ENCODE measurements at places on chromosomes 2 and 18. TPM values are rescaled to one million over a fixed set of nuclear protein-coding genes. Genes with fewer than 3 reads are reported as not detected.

Gene SALL3
- not detected for total RNA-seq

Gene FSHR
- total RNA-seq: not detected

Gene UGT1A10
- not detected for total RNA-seq

Gene PHLPP1
- total RNA-seq: 4.8 TPM

Gene COL4A3
- under 0.01 TPM for total RNA-seq

Gene TRAPPC12
- 59.5 TPM for total RNA-seq

Gene C2orf78
- not detected for total RNA-seq

Gene TMEM200C
- total RNA-seq: under 0.01 TPM

Gene GRHL1
- total RNA-seq: 14.1 TPM

Gene ATP6V1B1
- not detected for total RNA-seq

Gene RUFY4
- not detected for total RNA-seq

Gene HOXD8
- 1.7 TPM for total RNA-seq

Gene SRSF7
- 45.2 TPM for total RNA-seq

Gene VIL1
- total RNA-seq: not detected

Gene GNLY
- not detected for total RNA-seq

Gene ADRA2B
- not detected for total RNA-seq

Gene ORC2
- 17.7 TPM for total RNA-seq

Gene CCDC141
- not detected for total RNA-seq

Gene LRRTM1
- total RNA-seq: not detected

Gene NCOA1
- total RNA-seq: 5.8 TPM

Gene PROKR1
- total RNA-seq: not detected

Gene COL3A1
- 0.43 TPM for total RNA-seq

Gene GKN2
- total RNA-seq: not detected

Gene DYNAP
- not detected for total RNA-seq

Gene ABCG5
- total RNA-seq: not detected

Gene ICA1L
- 1.9 TPM for total RNA-seq

Gene VWC2L
- total RNA-seq: not detected

Gene SNTG2
- total RNA-seq: not detected

Gene ESPNL
- total RNA-seq: not detected

Gene ST8SIA5
- not detected for total RNA-seq

Gene SH3RF3
- under 0.01 TPM for total RNA-seq

Gene INHA
- total RNA-seq: 0.48 TPM

Gene DCDC2C
- not detected for total RNA-seq

Gene SAG
- not detected for total RNA-seq

Gene CYP26B1
- total RNA-seq: 0.24 TPM

Gene SLC19A3
- not detected for total RNA-seq

Gene TMEM247
- not detected for total RNA-seq

Measured in tracheal epithelial cell (primary cell).